ENCODE measurements at places on chromosomes 13 and 19.

- peak; percentile 71 for DNase-seq
Measured at GRCh38 chr19:13881692-13882418, 4.9 kb downstream of the NANOS3 start.

GRCh38 chr13:94515374-94515773 lies 35.9 kb upstream of the DCT start:
- no peak for DNase-seq

- DNase-seq: no peak
Measured at GRCh38 chr19:49790866-49791265, 22.2 kb downstream of the FUZ start.

GRCh38 chr13:78401873-78402707 lies 201.3 kb downstream of the POU4F1 start:
- no peak for DNase-seq

GRCh38 chr13:41616151-41616550 lies 158.8 kb downstream of the RGCC start:
- no peak for DNase-seq

GRCh38 chr19:29771708-29772414 lies 39.9 kb upstream of the CCNE1 start:
- DNase-seq: no peak

DNA sequence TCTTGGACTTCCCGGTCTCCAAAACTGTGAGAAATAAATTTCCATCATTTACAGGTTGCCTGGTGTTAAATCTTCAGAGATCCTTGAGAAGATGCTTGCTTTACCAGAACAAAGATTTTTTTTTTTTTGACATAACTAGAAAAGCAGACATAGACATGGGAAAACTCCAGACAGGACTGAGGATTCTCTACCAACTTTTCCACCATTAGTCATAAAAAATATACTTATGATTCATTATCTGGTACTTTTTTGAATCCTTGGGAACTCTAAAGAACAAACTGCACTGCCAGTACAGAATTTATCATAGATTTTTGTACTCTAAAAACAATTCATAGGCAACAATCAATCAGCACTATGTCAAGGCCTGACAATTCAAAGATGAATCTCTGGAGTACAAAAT lies 487.6 kb downstream of the EFNB2 start:
- DNase-seq: no peak

GRCh38 chr19:3585301-3586126 lies at the start of gene GIPC3:
Gene GIPC3, plus strand, starts transcription at chr19:3585478. Its CDS starts 120 bp downstream, at chr19:3585598.
- DNase-seq: no peak

- no peak for DNase-seq
Measured at GRCh38 chr19:12453495-12453894, 12.7 kb upstream of the ZNF443 start.
